ENCODE measurements at places on chromosomes 3 and 15.

- no peak for DNase-seq
Observed at GRCh38 chr3:157393113-157393512, 43.5 kb upstream of the PTX3 start.

DNA sequence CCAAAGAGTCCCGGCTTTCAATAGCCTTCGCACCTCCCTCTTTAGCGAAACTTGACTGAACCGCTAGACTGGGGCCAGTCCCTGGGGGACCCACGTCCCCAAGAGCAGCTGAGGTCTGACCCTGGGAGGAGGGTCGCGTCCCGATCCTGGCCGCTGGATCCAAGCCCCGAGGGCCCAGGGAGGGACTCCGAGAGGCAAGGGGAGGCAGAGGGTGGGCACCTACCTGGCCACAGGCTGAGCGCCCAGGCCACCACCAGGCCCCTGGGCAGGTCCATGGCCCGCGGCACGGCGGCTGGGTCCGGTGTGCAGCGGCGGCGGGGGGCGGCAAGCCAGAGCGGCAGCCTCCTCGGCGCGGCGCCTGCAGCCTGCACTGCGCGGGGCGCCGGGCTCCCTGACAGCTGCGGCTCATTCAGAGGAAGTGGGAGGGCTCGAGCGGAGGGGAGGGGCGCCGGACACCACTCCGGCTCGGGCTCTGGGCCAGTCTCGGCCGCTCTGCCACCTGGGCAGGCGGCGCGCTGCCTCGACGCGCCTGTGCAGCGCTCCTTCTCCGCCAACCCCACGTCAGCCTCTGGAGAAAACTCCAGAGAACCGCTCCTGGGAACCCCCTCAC, at the start of gene ITGA11:
ITGA11 (minus strand) TSS at position 372 of the 610 bp plus-strand sequence; CDS start at position 275, 97 bp downstream.
- DNase-seq, result no peak

GRCh38 chr15:40591389-40591788, 2.7 kb upstream of the KNL1 start:
- DNase-seq, result no peak

- no peak for DNase-seq
Observed at GRCh38 chr3:54447427-54447826, 325.1 kb downstream of the CACNA2D3 start.

- DNase-seq, result peak; percentile 42
Observed at GRCh38 chr15:61702224-61703020, 357.8 kb downstream of the VPS13C start.

- no peak for DNase-seq
Observed at GRCh38 chr3:55937301-55937700, 450.2 kb upstream of the WNT5A start.

DNA sequence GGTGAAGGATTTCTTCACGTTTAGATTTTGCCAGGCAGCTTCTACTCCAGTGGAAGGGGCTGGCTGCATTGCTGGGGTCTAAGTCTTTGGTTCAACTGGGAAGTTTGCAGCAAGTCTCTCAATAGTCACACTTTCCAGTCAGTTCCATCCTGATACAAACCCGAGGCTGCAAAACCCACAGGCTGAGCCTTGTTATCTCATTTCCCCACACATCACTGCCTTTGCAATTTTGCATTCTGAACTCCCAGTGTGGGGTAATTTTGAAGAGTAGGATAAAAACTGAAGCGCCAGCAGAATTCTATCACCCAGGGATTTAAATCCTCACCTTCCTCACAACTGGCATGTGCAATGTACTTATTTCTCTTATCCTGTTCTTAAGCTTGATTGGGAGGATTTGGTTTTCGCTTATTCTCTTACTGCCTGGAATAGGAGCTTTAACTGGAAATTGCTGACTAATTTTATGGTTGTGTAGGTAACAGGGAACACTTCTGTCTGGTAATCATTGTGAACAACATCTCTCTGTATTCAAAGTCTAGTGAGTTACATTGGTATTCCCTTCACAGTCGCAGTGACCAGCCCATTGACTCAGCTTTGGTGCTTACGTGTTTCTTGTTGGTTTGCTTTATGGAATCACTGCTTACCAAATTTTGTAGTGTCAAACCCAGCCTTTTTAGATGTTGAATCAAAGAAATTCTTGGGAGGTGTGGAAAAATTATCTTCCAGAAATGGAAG, 142.0 kb upstream of the TOPAZ1 start:
- no peak for DNase-seq

GRCh38 chr3:150184426-150185071, 213.9 kb upstream of the PFN2 start:
- DNase-seq, result no peak

DNA sequence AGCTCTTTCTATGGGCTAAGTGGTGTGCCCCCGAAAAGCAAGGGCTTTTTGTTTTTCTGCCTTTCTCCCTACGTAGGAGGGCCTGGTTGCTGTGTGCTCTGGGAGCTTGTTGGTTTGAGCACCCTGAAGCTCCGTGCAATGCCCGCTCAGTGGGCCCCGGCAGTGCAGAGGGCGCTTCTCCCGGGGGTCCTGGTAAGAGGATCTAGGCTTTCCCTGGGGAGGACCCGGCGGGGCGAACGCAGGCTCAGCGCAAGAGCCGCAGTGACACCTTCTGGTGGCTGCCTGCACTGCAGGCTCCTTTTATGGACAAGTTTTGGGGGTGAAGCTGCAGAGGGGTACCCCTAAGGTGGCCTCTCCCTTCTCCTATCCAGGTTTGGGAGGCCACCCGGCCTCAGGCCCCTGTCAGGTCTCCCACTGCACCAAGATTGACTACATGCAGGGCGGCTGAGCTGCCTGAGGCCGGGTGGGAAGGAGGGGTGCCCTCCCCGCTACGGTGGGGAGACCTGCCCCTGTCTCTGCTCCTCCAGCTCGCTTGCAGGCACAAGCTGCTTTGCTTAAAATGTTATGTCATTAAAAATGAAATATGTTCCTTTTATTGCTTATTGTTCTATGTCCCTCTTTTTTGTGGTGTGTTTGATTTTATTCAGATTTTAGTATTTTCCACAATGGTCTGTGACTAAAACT, 387.9 kb downstream of the GABRG3 start:
- peak; percentile 24 for DNase-seq

DNA sequence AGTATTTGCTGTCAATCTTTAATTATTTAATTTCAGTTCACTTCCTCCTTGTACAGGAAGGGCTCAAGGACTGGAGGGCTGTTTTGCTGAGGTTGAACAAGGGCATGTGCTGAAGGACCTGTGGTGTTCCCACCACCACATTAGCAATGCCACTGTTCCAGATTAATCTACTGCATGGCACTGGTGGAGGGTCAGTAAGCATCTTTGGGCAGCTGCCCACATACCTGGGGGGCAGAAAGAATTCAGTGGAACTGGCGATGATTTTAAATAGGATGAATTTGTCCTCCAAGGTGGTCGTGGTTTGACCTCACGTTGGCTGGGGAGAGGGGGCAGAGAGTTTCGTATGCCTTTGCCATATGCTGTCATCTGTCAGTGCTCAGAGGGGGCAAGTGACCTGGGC, 244.8 kb downstream of the TLE3 start:
- DNase-seq, result no peak

DNA sequence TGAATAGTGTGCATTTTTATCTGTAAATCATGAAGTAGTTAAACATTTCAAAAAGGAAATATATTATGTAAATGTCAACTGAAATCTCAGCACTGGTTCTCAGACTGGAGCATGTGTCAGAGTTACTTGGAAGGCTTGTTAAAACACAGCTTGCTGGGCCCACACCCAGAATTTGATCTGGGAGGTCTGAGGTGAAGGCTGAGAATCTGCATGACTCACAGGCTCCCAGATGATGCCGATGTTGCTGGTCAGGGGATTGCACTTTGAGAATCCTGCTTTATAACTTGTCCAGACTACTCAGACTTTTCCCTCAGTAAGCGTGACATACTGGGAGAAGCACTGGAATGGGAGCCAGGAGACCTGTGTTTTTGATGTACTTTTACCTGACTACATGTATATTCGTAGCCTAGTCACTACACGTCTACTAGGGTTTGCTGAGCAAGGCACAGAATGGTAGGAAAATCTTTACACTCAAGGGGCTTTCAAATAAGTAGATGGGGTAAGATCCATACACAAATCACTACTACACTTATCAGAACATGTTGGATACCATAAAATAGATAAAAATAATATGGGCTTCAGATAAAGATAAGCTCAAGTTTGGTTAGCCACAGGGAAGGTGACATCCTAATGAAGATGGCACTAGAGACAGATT, 77.1 kb upstream of the MEX3B start:
- no peak for DNase-seq

GRCh38 chr15:70171256-70171886, 73.7 kb upstream of the TLE3 start:
- peak; percentile 83 for DNase-seq

DNA sequence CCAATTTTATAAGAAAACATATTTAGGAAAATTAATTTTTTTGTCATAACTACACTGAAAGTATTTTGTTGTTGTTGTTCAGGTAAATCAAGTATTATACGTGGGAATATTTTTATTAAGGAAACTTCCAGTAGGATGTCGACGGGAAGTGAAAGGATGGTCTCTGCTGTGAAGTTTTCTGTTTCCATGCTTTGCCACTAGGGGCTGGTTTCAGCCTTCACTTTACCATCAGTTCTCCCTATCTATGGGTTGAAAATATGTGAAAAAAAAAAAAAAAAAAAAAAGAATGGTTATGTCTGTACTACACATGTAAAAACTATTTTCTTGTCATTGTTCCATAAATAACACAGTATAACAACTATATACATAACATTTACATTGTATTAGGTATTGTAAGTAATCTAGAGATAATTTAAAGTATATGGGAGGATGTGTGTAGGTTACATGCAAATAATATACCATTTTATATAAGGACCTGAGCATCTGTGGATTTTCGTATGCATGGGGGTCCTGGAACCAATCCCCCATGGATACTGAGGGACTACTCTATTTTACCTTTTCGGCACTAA, 136.7 kb downstream of the SMAD6 start:
- peak; percentile 65 for DNase-seq

DNA sequence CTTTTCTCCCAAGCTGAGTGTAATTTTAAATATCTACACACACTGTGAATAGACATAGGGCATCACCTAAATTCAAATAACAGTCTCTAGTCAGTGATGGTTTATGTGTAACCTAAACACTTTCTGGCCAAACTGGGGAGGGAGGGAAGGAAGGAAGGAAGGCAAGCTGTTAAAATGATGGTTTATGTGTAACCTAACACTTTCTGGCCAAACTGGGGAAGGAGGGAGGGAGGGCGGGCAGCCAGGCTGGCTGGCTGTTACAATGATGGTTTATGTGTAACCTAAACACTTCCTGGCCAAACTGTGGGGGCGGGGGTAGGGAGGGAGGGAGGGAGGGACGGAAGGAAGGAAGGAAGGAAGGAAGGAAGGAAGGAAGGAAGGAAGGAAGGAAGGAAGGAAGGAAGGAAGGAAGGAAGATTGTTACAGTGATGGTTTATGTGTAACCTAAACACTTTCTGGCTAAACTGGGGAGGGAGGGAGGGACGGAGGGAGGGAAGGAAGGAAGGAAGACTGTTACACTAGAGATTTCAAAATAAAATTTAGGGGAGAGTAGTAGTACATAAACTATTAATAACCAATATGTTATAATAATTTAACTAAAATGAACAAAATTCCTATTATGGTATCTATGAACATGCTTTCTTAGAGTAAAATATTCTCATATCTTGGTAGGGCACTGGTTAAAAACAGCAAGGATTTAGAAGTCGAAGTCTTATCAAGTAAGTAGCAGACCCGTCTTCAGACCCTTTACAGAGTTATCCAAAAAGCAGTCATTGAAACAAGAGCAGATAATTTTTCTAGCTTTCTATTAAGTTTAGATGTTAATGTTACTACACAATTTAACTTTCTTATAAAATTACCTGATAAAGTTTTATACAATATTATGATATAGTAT, 148.1 kb downstream of the LMLN start:
- no peak for DNase-seq

- peak; percentile 15 for DNase-seq
Observed at GRCh38 chr3:34107669-34108068, 309.2 kb downstream of the PDCD6IP start.

GRCh38 chr3:118761291-118761606, 273.4 kb downstream of the IGSF11 start:
- no peak for DNase-seq

GRCh38 chr3:132332508-132332907, 15.3 kb downstream of the ACP3 start:
- DNase-seq, result no peak

DNA sequence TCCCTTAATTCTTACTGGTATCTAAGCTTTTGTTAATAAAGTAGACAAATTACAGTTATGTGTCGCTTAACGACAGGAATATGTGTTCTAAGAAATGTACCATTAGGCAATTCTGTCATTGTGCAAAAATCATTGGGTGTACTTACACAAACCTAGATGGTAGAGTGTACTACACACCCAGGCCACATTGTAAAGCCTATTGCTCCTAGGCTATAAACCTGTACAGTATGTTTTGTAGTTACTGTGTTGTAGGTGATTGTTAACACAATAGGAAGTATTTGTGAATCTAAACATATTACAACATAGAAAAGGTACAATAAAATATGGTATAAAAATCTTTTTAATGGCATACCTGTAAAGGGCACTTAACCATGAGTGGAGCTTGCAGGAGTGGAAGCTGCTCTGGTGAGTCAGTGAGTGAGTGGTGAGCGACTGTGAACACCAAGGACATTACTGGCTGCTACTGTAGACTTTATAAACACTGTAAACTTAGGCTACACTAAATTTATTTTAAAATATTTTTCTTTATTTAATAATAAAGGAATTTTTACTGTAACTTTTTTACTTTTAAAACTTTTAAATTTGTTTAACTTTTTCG, 47.4 kb downstream of the FSIP1 start:
- no peak for DNase-seq

- DNase-seq, result no peak
Observed at GRCh38 chr3:115068799-115069198, 78.3 kb downstream of the ZBTB20 start.

DNA sequence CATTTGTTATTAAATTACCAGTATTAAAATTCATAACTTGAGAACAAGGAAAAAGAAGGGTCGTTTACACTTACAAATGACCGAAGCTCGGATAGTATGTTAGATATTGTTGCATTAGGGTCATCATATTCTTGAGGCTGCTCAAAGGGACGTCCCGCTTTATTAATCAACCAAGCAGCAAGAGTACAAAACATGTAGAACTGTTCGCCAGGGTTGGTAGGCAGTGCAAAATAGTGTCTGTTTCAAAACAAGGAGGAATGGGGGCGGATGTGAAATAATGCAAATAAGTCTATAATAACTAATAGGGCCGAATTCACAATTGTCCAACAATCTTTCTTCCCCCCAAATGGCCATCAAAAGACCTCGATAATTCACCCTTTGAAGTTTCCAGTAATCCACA, 2.9 kb downstream of the IFT57 start:
- no peak for DNase-seq
